ENCODE measurements at places on chromosomes 7 and 10. TPM values are rescaled to one million over a fixed set of nuclear protein-coding genes. Genes with fewer than 3 reads are reported as not detected.

Gene WEE2
- total RNA-seq, result not detected

- no peak for DNase-seq
- H3K4me3 ChIP-seq, result no peak overlapping the region
- H3K36me3 ChIP-seq, result no peaks in the 10 kb centered on the region
- H3K27ac ChIP-seq, result no peak overlapping the region
- H3K4me1 ChIP-seq, result no peaks in the 10 kb centered on the region
Observed at GRCh38 chr10:6763423-6763822, 183.3 kb upstream of the PRKCQ start.

DNA sequence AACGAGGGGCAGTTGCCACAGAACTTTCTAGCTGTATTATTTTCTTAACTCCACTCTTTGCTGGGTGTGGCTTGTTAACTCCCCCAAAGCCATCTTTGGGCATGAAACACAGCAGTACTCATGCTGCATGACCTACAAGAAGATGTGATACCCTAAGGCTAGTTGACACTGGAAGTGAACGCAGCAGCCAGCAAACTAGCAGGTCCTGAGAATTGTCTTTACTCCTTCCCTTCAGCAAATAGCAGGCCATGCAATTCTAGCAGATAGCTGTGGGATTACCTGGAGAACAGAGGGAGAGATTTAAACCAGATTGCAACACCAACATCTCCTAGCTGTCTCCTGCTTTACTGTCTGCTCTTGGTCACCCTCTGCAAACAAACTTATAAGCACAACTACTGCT is 688.0 kb upstream of the ZWINT start:
- no peak overlapping the region for H3K4me3 ChIP-seq
- no peaks in the 10 kb centered on the region for H3K36me3 ChIP-seq
- H3K27ac ChIP-seq, result no peak overlapping the region
- DNase-seq, result no peak

GRCh38 chr7:42125321-42125720 is 111.7 kb downstream of the GLI3 start:
- no peak for DNase-seq
- H3K27ac ChIP-seq, result no peak overlapping the region
- no peaks in the 10 kb centered on the region for H3K4me1 ChIP-seq
- H3K27me3 ChIP-seq, result no peaks in the 10 kb centered on the region
- H3K4me3 ChIP-seq, result no peak overlapping the region

- no peak overlapping the region for H3K4me3 ChIP-seq
- H3K27me3 ChIP-seq, result no peaks in the 10 kb centered on the region
- H3K27ac ChIP-seq, result no peak overlapping the region
- DNase-seq, result no peak
- no peaks in the 10 kb centered on the region for H3K4me1 ChIP-seq
Observed at GRCh38 chr7:17326378-17326777, 27.9 kb downstream of the AHR start.
